ENCODE measurements at places on chromosomes 12 and 14. TPM values are rescaled to one million over a fixed set of nuclear protein-coding genes. Genes with fewer than 3 reads are reported as not detected.

DNA sequence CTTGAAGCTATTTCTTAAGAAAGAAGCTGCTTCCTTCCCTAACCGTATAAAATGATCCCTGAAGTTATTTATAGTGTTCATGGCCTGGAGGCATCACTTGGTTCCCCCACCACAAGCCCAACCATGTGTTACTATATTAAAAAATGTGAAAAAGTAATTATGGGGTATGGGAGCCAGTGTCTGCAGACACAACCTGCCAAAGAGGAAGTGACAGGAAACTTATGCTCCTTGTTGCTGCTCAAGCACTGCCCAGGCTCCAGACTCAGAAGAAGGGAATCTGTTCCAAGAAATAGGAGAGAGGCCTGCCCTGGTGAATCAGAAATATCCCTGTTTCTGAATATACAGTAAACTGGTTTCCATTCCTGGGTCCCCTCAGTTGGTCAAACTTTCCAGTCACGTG is 217.2 kb upstream of the BMP4 start:
- no peaks in the 10 kb centered on the region for H3K27me3 ChIP-seq
- no peaks in the 10 kb centered on the region for H3K36me3 ChIP-seq
- peaks cover 6% of the 10 kb centered on the region for H3K4me1 ChIP-seq
- DNase-seq, result no peak
- no peak overlapping the region for H3K27ac ChIP-seq
- H3K4me3 ChIP-seq, result no peak overlapping the region

- no peaks in the 10 kb centered on the region for H3K27me3 ChIP-seq
- H3K4me1 ChIP-seq, result no peaks in the 10 kb centered on the region
- H3K36me3 ChIP-seq, result no peaks in the 10 kb centered on the region
- H3K27ac ChIP-seq, result no peak overlapping the region
Measured at GRCh38 chr14:48615618-48616017, 940.2 kb upstream of the MDGA2 start.

- peak; percentile 85 for DNase-seq
- H3K27ac ChIP-seq, result no peak overlapping the region
- no peaks in the 10 kb centered on the region for H3K4me1 ChIP-seq
Measured at GRCh38 chr12:94532490-94533422, 73.1 kb upstream of the CEP83 start.

DNA sequence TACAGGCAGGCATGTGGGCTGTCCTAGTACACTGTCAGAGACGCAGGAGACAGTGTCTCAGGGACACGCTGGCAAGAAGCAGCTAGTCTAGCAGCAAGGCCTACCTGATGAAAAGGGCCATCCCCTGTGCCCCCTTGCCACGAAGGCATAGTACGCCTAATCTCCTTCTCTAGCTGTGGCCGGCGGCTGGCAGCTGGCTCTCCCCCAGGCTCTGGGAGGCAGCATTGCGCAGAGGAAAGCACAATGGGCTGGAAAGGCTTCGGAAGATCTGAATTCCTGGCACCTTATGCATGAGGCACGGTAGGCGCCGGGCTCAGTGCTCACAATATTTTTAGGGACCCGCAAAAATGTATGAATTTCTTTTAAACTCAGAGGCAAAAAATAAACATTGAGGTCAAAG is 16.0 kb upstream of the PLEKHH1 start:
- H3K27me3 ChIP-seq, result no peaks in the 10 kb centered on the region
- peaks cover 18% of the 10 kb centered on the region for H3K4me1 ChIP-seq
- H3K27ac ChIP-seq, result no peak overlapping the region
- H3K4me3 ChIP-seq, result no peak overlapping the region
- DNase-seq, result peak; percentile 72
- H3K36me3 ChIP-seq, result no peaks in the 10 kb centered on the region

- no peak for DNase-seq
- no peak overlapping the region for H3K4me3 ChIP-seq
- H3K36me3 ChIP-seq, result no peaks in the 10 kb centered on the region
- no peaks in the 10 kb centered on the region for H3K27me3 ChIP-seq
- H3K27ac ChIP-seq, result no peak overlapping the region
Measured at GRCh38 chr12:30930238-30930637, 3.7 kb downstream of the TSPAN11 start.

DNA sequence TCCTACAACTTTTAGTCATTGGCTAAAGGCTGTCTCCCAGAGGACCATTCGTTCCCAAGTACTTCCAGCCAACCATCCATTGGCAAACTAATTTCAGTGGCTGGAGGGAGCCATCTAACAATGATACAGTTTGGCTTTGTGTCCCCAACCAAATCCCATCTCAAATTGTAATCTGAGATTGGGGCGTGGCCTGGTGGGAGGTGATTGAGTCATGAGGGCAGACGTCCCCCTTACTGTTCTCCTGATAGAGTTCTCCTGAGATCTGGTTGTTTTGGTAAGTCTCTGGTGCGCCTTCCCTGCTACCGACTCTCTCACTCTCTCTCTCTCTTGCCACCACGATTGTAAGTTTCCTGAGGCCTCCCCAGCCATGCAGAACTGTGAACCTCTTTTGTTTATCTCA is 99.7 kb upstream of the FUT8 start:
- H3K36me3 ChIP-seq, result no peaks in the 10 kb centered on the region
- no peaks in the 10 kb centered on the region for H3K27me3 ChIP-seq
- peaks cover 5% of the 10 kb centered on the region for H3K4me1 ChIP-seq
- no peak for DNase-seq
- H3K27ac ChIP-seq, result no peak overlapping the region

GRCh38 chr14:73785336-73785833 is 66.2 kb upstream of the PTGR2 start:
- peak overlapping the region; percentile 74 for H3K4me3 ChIP-seq
- DNase-seq, result no peak
- H3K36me3 ChIP-seq, result no peaks in the 10 kb centered on the region
- H3K27ac ChIP-seq, result peak overlapping the region; percentile 99

Gene TAS2R46
- 3.2 TPM for total RNA-seq

Gene BEGAIN
- total RNA-seq, result 7.6 TPM

Gene KLRK1
- total RNA-seq, result 2.8 TPM

Gene KRT1
- not detected for total RNA-seq

Gene DIO2
- total RNA-seq, result 4.9 TPM

Gene MDP1
- total RNA-seq, result 17.3 TPM

Data from testis (tissue), 5 donors.